ENCODE measurements at places on chromosomes 16 and 17. TPM values are rescaled to one million over a fixed set of nuclear protein-coding genes. Genes with fewer than 3 reads are reported as not detected.

Gene HOXB9
- total RNA-seq = 77.0 TPM

Gene FOXN1
- not detected for total RNA-seq

Gene KRTAP17-1
- total RNA-seq = not detected

Gene SDF2
- total RNA-seq = 41.2 TPM

Gene SCIMP
- not detected for total RNA-seq

Gene PLXDC1
- total RNA-seq = 0.67 TPM

Gene GNAO1
- total RNA-seq = 5.7 TPM

Gene HOXB1
- not detected for total RNA-seq

Gene SPNS2
- 47.3 TPM for total RNA-seq

Gene OR3A3
- total RNA-seq = not detected

Gene FOXF1
- total RNA-seq = not detected

Gene KCNH6
- total RNA-seq = 0.07 TPM

Gene CCR7
- total RNA-seq = not detected

Gene COL1A1
- total RNA-seq = 176 TPM

Gene OR1A1
- total RNA-seq = not detected

Gene SLC12A3
- total RNA-seq = 0.08 TPM

Data from kidney epithelial cell (primary cell).